ENCODE measurements at places on chromosomes 6 and 20. TPM values are rescaled to one million over a fixed set of nuclear protein-coding genes. Genes with fewer than 3 reads are reported as not detected.

IL17A gene
- not detected for total RNA-seq

SLC52A3 gene
- total RNA-seq, result 0.42 TPM

PPP1R16B gene
- total RNA-seq, result not detected

MEA1 gene
- total RNA-seq, result 84.1 TPM

STK4 gene
- total RNA-seq, result 16.2 TPM

ULBP2 gene
- total RNA-seq, result 13.0 TPM

ELOVL4 gene
- 8.8 TPM for total RNA-seq

HSPA1B gene
- total RNA-seq, result 172 TPM

GPR6 gene
- not detected for total RNA-seq

SIRPG gene
- not detected for total RNA-seq

PXDC1 gene
- total RNA-seq, result 21.5 TPM

SLC17A2 gene
- not detected for total RNA-seq

AGER gene
- total RNA-seq, result 2.0 TPM

TRDN gene
- total RNA-seq, result not detected

MCHR2 gene
- not detected for total RNA-seq

TNNC2 gene
- total RNA-seq, result not detected

COX4I2 gene
- total RNA-seq, result not detected

COL21A1 gene
- 0.42 TPM for total RNA-seq

TBX18 gene
- total RNA-seq, result not detected

ADGRG6 gene
- total RNA-seq, result 20.6 TPM

VSX1 gene
- not detected for total RNA-seq

RAB44 gene
- 0.07 TPM for total RNA-seq

KCNQ2 gene
- total RNA-seq, result not detected

MAVS gene
- 15.8 TPM for total RNA-seq

CST3 gene
- 506 TPM for total RNA-seq

GMDS gene
- total RNA-seq, result 24.7 TPM

PLCB4 gene
- total RNA-seq, result 4.4 TPM

KCNB1 gene
- total RNA-seq, result not detected

GJA10 gene
- not detected for total RNA-seq

TBXT gene
- not detected for total RNA-seq

MYLK4 gene
- not detected for total RNA-seq

GGTLC1 gene
- not detected for total RNA-seq

ZBTB12 gene
- total RNA-seq, result 0.46 TPM

PSORS1C1 gene
- 0.37 TPM for total RNA-seq

PTGIS gene
- total RNA-seq, result not detected

TXNDC5 gene
- total RNA-seq, result 173 TPM

WFDC10B gene
- not detected for total RNA-seq

SLC25A27 gene
- total RNA-seq, result 3.1 TPM

ALDH8A1 gene
- 0.70 TPM for total RNA-seq

SYTL3 gene
- total RNA-seq, result 1.5 TPM

TCF19 gene
- 20.8 TPM for total RNA-seq

MKKS gene
- total RNA-seq, result 6.7 TPM

MICB gene
- total RNA-seq, result 9.3 TPM

ERGIC3 gene
- total RNA-seq, result 191 TPM

CTCFL gene
- total RNA-seq, result not detected

GJA1 gene
- total RNA-seq, result 83.6 TPM

All from airway epithelial cell (primary cell).